ENCODE measurements at places on chromosomes 7 and 10.

GRCh38 chr7:94067047-94067446, 62.9 kb upstream of the BET1 start:
- DNase-seq, result no peak

- no peak for DNase-seq
Observed at GRCh38 chr10:60277656-60278055, 112.0 kb downstream of the ANK3 start.

DNA sequence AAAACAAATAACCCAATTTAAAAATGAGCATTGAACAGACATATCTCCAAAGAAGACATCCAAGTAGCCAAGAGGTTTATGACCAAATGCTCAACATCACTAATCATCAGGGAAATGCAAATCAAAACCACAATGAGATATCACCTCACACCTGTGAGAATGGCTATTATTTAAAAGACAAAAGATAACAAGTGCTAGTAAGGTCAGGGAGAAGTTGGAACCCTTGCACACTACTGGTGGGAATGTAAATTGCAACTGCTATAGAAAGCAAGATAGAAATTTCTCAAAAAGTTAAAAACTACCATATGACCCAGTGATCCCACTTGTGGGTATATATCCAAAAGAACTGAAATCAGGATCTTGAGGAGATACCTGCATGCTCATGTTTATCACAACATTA, 49.5 kb downstream of the SGMS1 start:
- no peak for DNase-seq

DNA sequence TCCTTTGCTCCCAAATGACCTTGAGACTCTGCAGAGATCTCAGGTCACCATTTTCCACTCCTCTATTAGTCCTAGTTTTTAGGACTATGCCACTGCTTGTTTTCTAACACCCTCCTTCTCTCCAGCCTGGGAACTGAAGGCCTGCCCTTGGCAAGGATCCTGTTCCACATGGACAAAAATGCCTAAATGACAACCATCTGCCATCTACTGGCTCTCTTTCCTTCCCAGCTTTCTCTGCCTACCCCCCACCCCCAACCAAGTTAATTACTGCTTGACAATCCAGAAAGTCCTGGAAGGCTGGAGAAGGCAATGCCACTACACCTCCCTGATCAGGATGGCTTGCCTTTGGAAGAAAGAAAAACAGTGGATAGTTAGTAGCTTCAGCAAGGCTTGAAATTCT, 44.8 kb upstream of the SP8 start:
- no peak for DNase-seq
